ENCODE measurements at places on chromosomes 6 and 20.

DNA sequence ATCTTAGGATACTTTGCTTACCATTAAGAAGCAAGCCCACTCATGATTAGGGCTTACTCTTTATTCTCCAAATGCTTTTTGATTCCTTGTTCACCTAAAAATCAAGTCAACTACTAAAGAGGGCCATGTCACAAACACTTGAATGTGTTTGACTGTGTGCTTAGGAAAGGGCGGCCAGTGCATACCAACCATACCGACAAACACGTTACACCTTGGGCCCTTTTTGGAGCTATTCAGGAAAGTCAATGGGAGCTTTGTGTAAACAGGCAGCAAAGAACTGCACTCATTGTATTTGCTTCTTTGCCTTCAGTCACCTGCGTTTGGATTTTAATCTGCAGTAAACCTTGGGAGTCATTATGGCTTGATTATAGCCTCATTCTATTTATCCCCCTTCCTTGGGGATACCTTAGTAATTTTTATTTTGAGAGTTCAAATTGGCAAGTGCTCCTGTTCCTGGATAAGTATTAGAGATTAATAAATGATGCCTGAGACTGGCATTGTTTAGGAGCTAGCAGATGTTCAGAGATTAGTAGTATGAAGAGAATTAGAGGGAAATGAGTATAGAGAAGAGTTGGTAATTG is 102.6 kb upstream of the HDGFL1 start:
- no peak for DNase-seq

- no peak for DNase-seq
Observed at GRCh38 chr20:57867807-57868206, 158.0 kb upstream of the PMEPA1 start.

DNA sequence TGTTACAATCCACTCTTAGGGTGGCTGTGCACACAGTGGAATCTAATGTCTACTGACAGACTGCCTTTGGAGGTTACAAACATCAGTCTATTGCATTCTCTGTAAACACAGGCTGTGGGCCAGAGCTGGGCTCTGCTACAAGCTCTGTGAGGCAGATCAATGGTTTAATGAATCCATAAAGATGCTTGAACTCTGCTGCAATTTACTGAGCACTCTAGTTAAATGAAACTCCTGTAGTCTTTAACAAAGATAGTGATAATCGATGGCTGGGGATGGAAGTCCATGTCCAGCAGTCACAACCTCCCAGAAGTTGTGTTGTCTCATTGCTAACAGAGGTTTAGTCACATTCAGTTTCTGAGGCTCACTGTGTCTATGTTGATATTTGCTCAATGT is 50.5 kb downstream of the SOBP start:
- DNase-seq = no peak

- DNase-seq = no peak
Observed at GRCh38 chr6:110776413-110776812, 38.9 kb downstream of the CDK19 start.

DNA sequence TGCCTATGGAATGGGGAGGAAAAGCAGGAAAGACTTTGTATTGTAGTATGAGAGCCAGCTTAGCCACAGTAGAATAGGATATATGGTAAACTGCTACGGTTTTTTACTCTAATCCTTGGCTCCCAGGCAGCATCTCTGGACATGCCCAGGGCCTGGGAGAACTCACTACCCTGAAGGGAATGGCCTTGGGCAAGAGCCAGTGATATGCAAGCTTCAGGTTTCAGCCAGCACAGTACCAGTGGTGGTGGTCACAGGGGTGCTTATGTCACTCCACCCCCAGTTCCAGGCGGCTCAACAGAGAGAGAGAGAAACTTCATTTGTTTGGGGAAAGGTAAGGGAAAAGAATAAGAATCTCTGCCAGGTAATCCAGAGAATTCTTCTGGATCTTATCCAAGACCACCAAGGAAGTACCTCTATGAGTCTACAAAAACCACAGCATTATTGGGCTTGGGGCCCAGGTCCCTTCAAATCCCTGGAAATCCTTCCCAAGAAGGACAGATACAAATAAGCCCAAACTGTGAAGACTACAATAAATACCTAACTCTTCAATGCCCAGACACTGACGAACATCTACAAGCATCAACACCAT is 121.2 kb downstream of the THBS2 start:
- DNase-seq = peak; percentile 23

All from NCI-H226 (cell line).